Stimulated activated CD4-positive, alpha-beta T cell treated with anti-CD3 and anti-CD28 coated beads, Interleukin-1b, Interleukin-23, amount 100 ng/mL, for 1 hour (primary cell): ENCODE measurements at places on chromosomes 1 and 21.

DNA sequence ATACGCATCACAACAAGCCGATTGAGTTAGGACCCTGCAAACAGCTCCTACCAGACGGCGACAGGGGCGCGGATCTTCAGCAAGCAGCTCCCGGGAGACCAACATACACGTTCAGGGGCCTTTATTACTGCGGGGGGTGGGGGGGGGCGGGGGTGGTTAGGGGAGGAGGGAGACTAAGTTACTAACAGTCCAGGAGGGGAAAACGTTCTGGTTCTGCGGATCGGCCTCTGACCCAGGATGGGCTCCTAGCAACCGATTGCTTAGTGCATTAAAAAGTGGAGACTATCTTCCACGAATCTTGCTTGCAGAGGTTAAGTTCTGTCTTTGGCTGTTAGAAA lies 162.0 kb downstream of the RUNX1 start:
- DNase-seq = no peak

GRCh38 chr1:21384620-21385019 lies 55.3 kb upstream of the NBPF3 start:
- no peak for DNase-seq

- DNase-seq = no peak
These were observed 27.8 kb upstream of the ZNF281 start for GRCh38 chr1:200437556-200438203.

GRCh38 chr1:244302876-244303609 lies 148.7 kb downstream of the ADSS2 start:
- DNase-seq = no peak

- no peak for DNase-seq
These were observed 1.1 kb downstream of the INKA2 start for GRCh38 chr1:111738133-111738435.

DNA sequence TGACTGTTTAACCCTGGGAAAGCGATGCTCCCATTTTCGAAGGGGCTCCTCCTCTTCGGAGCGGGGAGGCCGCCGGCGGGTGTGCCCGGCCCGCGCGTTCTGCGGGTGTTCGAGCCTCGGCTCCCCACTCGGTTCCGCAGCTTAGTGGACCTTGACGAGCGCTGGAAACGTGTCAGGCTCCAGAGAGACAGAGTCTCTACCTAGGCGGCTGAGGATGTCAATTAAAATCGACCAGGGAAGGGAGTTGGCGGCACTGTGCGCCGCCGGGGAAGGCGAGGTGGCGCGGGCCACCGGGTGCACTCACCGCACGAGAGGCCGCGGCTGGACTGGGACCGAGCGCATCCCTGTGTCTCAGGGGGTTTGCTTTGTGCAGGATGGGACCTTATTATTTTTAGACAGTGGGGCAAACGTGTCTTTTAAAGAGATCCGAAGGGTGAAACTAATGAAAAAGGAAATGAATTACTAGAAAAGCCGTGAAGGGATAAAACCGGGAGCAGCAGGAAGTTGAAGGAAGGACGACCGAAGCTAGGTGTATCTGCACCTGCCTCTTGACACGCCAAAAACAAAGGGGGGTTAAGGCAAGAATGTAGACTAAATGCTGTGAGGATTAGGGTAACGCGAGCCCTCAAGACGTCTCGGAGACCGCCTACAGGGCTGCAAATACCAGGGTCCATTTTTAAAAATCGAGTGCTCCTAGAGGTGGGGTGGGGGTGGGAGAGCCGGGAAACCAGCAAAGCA lies 5.6 kb downstream of the LHX4 start:
- no peak for DNase-seq

GRCh38 chr1:56920591-56921001 lies 45.2 kb downstream of the C8B start:
- DNase-seq = no peak

- no peak for DNase-seq
These were observed 44.1 kb upstream of the KCND3 start for GRCh38 chr1:112033439-112034120.

- no peak for DNase-seq
These were observed 84.5 kb downstream of the CAMK2N1 start for GRCh38 chr1:20401405-20402010.

- no peak for DNase-seq
These were observed 8.0 kb upstream of the SYTL1 start for GRCh38 chr1:27333717-27334279.

- no peak for DNase-seq
These were observed 601 bp downstream of the UBE2G2 start for GRCh38 chr21:44800971-44801467.

DNA sequence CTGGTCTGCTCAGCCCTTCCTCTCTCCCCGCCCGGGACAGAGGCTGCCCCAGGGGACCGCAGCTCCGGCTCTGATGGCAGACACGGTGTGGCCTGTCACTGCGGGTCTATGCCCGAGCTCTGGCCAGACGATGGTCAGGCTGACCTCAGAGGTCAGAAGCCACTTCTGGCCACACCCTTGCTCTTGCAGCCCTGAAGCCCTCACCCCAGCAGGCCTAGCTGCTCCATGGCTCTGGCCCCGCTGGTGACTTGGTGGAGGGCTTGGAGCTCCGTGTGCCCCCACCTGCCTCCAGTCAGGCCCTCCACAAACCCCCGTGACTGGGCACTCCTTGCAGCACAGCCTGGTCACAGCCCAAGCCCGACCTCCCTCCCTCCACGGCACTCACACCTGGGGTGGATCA lies 47.6 kb downstream of the PRDM16 start:
- no peak for DNase-seq

GRCh38 chr1:81004011-81004410 lies 796.7 kb upstream of the ADGRL2 start:
- DNase-seq = no peak

GRCh38 chr1:53328009-53328461 lies at the start of gene LRP8:
TSS of gene LRP8 (minus strand) at chr1:53328070. CDS start at chr1:53327912, 158 bp downstream.
- DNase-seq = peak; percentile 69
